ENCODE measurements at places on chromosomes 2 and 18.

GRCh38 chr2:192060161-192060560 is 134.6 kb downstream of the TMEFF2 start:
- DNase-seq = peak; percentile 25

DNA sequence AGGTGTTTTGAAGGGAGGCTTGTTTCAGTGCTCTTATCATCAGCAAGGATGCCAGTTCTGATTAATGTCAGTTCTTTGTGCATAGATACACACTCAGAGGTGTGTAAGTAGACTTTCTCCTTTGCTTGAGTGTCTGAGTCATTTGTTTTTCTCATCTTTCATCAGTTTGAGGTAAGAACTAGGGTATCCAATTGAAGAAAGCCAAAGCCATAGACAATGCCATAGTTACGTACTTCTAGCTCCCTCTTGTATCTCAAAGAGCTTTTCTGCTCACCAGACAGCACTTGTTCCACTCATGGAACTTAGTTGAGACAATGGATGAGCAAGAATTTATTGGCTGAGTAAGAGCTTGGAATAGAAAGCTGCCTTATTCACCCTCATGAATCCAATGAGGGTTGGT is 520.1 kb downstream of the PIK3C3 start:
- no peak for DNase-seq

DNA sequence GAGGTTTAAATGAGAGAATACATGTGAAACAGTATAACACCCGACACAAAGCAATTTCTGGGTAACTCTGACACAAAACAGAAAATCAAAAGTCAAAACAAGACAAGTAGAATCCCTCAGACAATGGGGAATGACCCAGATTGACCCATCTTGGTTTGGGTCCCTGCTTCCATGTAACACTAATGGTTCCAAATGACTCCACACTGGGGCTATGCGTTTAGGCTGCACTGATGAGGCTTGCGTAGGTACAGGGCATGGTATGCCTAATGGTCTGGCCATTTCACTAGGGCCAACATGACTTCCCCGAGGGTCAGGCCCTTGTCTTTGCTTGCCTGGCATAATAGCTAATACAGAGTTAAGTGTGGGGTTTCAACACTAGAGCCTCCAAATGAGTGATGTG is 27.2 kb upstream of the NFE2L2 start:
- no peak for DNase-seq

- DNase-seq = no peak
These were observed 90.3 kb downstream of the VWA3B start for GRCh38 chr2:98177286-98177685.

DNA sequence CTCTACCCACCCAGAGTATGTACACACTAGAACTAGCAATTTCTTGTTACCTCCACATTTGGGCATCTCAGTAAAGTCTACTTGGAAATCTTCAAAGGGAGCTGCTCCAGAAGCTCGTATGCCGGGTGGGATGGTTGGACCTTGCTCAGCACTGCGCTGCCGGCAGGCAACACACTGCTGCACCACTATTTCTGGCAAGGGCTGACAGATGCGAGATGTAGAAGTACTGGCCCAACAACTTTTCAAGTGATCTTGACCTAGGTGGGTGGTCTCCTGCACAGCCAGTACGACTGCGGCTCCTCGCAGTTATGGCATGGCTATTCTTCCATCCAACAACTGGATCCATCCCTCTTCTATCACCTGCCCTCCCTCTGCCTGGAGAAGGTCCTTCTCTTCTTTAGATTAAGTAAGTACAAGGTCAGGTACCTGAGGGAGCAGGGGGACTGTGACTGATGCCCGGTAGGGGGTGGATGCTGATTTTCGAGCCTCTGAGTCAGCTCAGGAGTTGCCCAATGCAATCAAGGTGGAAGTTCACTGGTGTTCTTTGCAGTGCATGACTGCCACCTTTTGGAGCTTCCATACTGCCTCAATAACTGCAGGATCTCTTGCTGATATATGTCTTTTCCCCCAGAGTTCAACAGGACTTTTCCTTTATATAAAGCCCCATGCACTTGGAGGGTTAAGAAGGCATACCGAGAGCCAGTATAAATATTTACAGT is 100.4 kb upstream of the SLC1A4 start:
- no peak for DNase-seq
